Neural crest cell (in vitro differentiated cells): ENCODE measurements at places on chromosomes 4 and X.

GRCh38 chr4:80069837-80070731, 2.9 kb downstream of the ANTXR2 start:
- no peak for DNase-seq

GRCh38 chr4:118353534-118354030, 779 bp upstream of the PRSS12 start:
- no peak for DNase-seq

- DNase-seq: no peak
Observed at GRCh38 chr4:189088780-189089179, 851.9 kb upstream of the FRG1 start.

GRCh38 chrX:31179203-31179602, 107.4 kb upstream of the FTHL17 start:
- no peak for DNase-seq
